Ovary (tissue), 10 donors: ENCODE measurements at places on chromosomes 5 and 9. TPM values are rescaled to one million over a fixed set of nuclear protein-coding genes. Genes with fewer than 3 reads are reported as not detected.
A peak's percentile ranks its signal among the peaks of the same experiment; 100 is the strongest.

Gene C5orf58
- total RNA-seq, result not detected

GRCh38 chr9:137145731-137146526 is 7.0 kb downstream of the GRIN1 start:
- DNase-seq, result no peak

GRCh38 chr5:113223831-113224604 is 210.8 kb downstream of the TSSK1B start:
- no peak for DNase-seq

Gene TEX48
- not detected for total RNA-seq

DNA sequence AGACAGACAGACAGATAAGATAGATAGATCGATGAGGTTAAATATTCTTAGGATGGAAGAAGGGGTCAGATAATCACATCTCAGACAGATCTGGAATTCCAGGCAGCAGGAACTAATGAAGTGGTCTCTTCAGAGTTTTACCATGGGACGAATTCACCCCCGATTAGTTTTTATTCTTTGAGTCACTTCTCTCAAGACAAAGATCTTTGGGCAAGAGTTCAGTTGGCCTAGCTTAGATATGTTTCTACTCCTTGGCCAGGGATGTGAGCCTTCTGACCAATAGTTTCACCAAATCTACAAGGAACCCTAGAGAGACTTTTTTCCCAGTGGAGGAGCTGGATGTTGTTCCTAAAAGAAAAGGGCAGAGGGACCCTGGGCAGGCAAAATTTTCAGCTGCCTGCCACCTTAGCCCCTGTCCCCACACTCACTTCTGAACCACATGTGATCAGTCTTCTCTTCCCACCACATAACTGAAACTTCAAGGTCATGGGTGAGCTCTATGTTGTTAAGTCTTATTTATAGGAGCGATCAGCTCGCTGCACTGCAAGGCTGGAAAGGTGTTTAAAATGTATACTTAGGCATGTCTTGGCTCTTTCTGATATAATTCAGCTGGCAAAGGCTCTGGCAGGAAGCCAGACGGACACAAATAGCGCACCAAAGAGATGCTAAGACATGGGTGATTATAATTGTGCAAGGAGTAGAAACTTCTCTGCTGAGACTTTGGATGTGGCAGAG is 132.9 kb downstream of the PALM2AKAP2 start:
- DNase-seq, result no peak

DNA sequence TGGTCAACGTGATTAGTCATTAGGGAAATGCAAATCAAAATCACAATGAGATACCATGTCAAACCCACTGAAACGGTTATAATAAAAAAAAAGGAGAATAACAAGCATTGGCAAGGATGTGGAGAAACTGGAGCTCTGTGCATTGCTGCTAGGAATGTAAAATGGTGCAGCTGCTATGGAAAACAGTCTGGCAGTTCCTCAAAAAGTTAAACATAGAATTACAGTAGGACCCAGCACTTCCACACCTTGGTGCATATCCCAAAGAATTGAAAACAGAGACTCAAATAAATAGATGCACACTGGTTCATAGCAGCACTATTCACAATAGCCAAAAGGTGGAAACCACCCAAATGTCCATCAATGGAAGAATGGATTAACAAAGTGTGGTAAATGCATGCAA is 201.5 kb upstream of the TUT7 start:
- DNase-seq, result no peak

- DNase-seq, result no peak
Measured at GRCh38 chr9:105475302-105475701, 27.5 kb downstream of the FSD1L start.

Gene PRDM9
- not detected for total RNA-seq

GRCh38 chr5:82570-82969 is 9.4 kb upstream of the PLEKHG4B start:
- DNase-seq, result no peak

Gene CNTFR
- 2.0 TPM for total RNA-seq

Gene STKLD1
- total RNA-seq, result 0.48 TPM

Gene PCDHB4
- total RNA-seq, result 6.7 TPM

Gene TMEM141
- 43.1 TPM for total RNA-seq

- no peak for DNase-seq
Measured at GRCh38 chr5:83564069-83564749, 92.7 kb downstream of the VCAN start.

GRCh38 chr9:88533951-88534455 is 975 bp upstream of the NXNL2 start:
- DNase-seq, result peak; percentile 82

DNA sequence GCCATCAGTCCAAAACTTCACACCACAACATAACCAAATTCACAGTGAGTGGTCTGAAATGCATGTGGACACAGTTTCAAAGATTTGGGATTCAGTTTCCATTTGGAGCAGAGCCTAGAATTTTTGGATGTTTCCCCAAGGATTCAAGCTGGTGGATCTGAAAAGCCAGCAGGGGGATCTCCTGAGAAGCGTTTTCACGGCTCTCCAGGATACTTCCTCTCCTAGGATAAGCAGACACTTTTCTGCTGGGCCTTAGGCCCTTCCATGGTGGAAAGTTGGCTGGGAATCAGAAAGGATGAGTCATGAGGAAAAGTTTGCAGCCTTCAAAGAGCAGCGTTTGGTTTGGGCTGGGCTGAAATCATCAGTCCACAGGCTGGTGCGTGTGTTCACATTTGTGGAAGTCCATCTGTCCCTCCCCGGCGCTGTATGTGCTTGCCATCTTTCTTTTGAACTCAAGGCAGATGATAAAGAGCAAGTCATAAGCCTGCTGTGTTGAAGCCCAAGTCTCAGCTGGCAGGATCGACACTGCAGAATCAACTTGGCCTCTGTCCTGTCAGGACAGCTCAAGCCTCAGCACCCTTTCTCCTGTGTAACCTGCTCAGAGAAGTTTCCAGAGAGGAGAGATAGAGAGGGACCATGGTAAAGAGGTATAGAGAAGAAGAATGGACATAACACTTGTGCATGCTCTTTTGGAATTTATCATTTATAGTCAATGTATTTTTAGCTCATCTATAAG is 152.6 kb upstream of the MSX2 start:
- peak; percentile 44 for DNase-seq

DNA sequence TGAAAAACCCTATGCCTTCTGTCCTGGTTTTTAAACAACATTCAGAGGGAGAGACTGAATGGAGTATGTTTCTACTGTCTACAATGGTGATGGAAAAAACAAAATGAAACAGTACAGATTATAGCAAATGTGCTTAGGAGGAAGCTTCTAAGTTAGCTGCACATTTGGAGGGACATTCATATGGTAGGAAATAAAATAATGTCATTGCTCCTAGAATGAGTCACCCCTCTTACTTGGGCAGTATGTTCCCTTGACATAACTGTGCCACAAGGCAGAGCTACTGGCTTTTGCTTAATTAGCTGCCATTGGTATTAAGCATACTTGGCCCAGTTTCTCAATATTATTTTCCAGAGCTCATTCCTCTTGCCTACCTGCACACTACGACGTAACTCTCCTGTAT is 128.9 kb downstream of the GDNF start:
- DNase-seq, result no peak

- DNase-seq, result no peak
Measured at GRCh38 chr5:103436656-103437055, 125.9 kb downstream of the NUDT12 start.

- DNase-seq, result no peak
Measured at GRCh38 chr9:100425758-100426157, 1.2 kb upstream of the MSANTD3 start.

Gene PTPRD
- total RNA-seq, result 178 TPM

DNA sequence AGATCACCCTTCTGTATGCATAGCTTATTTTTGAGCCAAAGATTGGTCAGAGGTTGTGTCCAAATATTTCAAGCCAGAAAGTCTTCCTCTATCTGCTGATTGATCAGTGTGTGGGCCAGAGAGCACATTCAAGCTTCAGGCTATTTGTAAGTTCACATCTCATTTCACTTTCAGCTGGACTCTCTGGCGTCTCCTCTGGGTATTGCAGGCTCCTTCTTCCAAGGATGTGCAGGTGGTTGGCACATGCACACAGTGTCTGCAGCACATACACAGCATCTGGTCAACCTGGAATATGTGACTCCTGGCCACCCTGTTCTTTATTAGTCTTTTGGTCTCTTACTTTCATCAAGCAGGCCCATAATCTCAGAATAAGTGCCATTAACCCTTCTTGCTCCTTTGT is 516.1 kb downstream of the ANXA1 start:
- DNase-seq, result no peak

GRCh38 chr9:105255421-105255820 is 11.0 kb downstream of the SLC44A1 start:
- DNase-seq, result no peak

GRCh38 chr5:37771731-37772130 is 68.1 kb downstream of the GDNF start:
- no peak for DNase-seq

DNA sequence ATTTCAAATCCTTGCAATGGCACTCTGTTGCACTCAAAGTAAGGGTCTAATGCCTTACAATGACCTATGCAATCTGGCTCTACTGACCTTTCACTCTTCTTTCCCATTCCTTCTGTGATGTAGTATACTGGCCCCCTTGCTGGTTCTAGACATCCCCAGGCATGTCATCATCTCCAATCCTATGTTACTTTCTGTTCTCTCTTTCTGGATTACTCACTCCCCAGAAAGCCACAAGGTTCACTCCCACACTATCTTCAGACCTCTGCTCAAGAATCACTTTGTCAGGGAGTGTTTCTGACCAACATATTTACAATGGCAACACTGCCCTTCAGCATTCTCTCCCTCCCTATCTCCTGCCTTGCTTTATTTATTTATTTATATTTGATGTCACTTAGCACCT is 802.2 kb upstream of the WWC1 start:
- no peak for DNase-seq
